Liver (tissue), 10 donors: ENCODE measurements at places on chromosomes 4 and X. TPM values are rescaled to one million over a fixed set of nuclear protein-coding genes. Genes with fewer than 3 reads are reported as not detected.

The TLR3 gene
- 4.3 TPM for total RNA-seq

DNA sequence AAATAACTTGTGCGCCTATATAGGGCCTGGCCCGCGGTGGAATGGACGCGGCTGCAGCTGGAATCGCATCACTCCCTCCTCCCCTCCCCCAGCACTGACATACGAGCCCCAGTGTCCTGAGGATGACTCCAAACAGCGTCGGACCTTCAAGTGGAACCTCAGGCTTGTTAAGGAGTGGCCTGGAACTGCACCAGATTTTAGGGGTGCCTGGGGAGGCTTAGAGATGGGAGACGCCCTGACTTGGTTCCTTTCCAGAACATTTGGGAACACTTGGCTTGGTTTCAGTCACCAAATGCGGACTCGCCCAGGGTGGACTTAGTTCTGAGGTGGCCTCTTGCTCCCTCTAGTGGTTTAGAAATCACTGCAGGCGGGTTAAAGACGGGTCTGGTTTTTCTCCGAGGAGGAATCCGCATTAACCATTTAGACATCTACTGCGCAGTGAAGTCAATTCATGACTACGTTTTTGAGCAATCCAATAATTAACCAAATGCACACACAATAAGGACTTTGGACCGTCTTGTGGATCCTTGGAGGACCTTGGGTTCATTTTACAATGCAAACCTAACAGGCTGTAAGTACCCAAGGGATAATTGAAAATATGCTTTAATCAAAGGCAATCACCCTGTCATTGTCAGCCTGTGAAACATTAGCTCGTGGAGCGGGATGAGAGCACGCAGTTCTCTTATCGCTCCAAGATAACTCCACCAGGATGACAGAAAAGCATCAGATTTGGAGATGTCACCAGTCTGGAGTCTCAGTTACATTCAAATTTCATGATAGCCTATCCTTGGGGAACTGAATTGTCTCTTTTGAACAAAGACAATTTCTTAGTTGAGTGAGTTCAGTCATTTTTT, 11.2 kb upstream of the PDGFRA start:
- H3K36me3 ChIP-seq = no peaks in the 10 kb centered on the region
- no peak overlapping the region for H3K27ac ChIP-seq
- H3K27me3 ChIP-seq = no peaks in the 10 kb centered on the region
- H3K4me3 ChIP-seq = peak overlapping the region; percentile 56
- H3K4me1 ChIP-seq = peaks cover 5% of the 10 kb centered on the region
- peak; percentile 68 for DNase-seq

GRCh38 chr4:77600521-77601451, 4.8 kb upstream of the CXCL13 start:
- no peak overlapping the region for H3K27ac ChIP-seq
- no peak for DNase-seq
- no peaks in the 10 kb centered on the region for H3K27me3 ChIP-seq
- no peak overlapping the region for H3K4me3 ChIP-seq
- no peaks in the 10 kb centered on the region for H3K36me3 ChIP-seq
- H3K4me1 ChIP-seq = peaks cover 18% of the 10 kb centered on the region

The HGFAC gene
- total RNA-seq = 23.3 TPM

DNA sequence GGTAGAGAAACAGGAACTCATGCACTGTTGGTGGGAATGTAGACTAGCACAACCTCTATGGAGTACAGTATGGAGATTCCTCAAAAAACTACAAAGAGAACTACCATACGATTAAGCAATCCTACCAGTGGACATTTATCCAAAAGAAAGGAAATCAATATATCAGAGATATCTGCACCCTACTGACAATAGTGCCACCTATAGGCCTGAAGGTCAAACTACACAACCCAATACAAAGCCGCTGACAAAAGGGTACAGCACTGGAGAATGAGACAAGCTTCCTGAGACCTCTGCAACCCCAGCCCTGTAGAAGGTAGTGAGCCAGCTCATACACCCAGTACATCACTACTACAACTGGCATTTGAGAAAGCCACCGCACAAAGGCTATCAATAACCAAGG, 67.1 kb downstream of the CBR4 start:
- no peak overlapping the region for H3K4me3 ChIP-seq
- no peaks in the 10 kb centered on the region for H3K4me1 ChIP-seq
- no peaks in the 10 kb centered on the region for H3K27me3 ChIP-seq
- H3K27ac ChIP-seq = no peak overlapping the region

DNA sequence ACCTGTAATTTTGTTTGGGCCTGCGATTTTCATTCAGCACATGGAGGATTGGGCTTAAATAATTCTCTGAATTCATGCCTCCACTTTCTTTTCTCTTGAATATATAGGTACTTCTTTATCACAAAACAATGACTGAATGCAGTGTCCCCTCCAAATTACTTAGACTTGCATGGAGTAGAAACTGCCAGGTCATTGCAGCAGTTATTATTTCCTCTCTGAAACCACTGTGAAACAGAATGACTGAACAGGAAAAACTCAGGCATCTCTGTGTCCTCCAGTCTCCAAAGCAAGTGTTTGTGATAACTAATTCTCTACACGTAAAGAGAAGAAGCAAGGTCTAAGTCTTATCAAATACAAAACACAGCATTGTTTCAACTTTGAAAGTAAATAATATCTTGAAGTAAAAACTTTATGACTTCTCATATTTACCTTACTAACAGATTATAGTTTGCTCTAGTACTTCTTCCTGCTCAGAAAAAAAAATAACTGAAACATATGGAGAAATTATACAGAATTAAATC, 144.5 kb upstream of the DIAPH2 start:
- no peak overlapping the region for H3K27ac ChIP-seq
- H3K27me3 ChIP-seq = no peaks in the 10 kb centered on the region
- no peaks in the 10 kb centered on the region for H3K4me1 ChIP-seq

GRCh38 chr4:78691334-78691754, 84.8 kb upstream of the BMP2K start:
- H3K27ac ChIP-seq = no peak overlapping the region
- no peaks in the 10 kb centered on the region for H3K27me3 ChIP-seq
- H3K4me3 ChIP-seq = no peak overlapping the region
- H3K36me3 ChIP-seq = no peaks in the 10 kb centered on the region
